T-helper 2 cell (primary cell): ENCODE measurements at places on chromosomes 6 and 20.
A peak's percentile ranks its signal among the peaks of the same experiment; 100 is the strongest.

GRCh38 chr20:48349656-48350055 is 478.1 kb downstream of the PREX1 start:
- no peak for DNase-seq

GRCh38 chr6:30839671-30840070 is 44.6 kb upstream of the DDR1 start:
- DNase-seq: no peak

GRCh38 chr6:74467533-74468215 is 738.2 kb downstream of the COL12A1 start:
- DNase-seq: no peak

DNA sequence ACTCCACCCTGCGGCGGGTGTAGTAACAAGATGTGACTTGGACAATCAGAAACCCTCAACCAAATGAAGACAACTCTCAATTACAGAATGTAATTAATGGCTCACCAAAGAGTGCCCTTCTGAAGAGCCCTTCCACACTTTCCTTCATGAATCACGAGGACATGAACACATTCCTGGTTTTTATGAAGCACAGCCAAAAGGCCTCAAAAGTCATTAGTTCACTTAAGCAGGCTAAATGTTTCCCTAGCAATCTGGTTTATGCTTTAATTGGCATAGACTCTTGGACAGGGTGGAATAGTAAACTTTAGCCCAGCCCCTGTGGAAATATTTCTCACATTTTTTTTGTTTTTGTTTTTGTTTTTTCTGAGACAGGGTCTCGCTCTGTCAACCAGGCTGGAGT is 20.5 kb downstream of the CPNE5 start:
- no peak for DNase-seq

GRCh38 chr20:50883856-50884255 is 47.4 kb downstream of the ADNP start:
- no peak for DNase-seq

GRCh38 chr20:21437816-21438215 is 40.5 kb upstream of the NKX2-4 start:
- no peak for DNase-seq

DNA sequence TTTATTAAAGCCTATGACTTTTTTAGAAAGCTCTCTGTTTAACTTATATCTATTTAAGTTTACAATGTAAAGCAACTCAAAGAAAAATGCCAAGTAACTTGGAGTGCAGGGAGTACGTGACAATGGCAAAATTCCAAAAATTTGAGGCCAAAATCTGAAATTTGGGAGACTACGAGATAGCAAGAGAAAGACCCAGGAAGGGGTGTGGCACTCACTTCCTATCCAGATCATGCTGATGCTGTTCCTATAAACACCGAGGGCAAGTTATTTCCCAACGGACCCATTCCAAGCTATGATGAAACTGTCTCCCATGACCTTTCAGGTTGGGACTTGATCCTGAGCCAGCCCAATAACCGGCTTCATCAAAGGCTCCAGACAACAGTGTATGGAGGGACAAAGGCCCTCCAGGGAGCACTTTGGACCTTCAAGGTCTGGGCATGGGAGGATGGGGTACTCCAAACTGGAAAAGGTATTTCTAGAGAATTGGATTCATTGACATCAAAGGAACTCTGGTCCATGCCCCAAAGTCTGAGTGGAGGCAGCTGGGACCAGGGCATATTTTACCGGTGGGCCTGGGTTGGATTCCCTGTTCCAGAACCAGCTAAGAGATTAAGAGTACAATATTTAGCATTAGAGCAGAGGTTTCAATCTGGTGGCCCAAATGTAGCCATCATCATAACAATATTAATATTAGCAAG is 15.7 kb upstream of the SLC13A3 start:
- no peak for DNase-seq

GRCh38 chr6:5135788-5136376 is 50.7 kb downstream of the PPP1R3G start:
- DNase-seq: peak; percentile 52

- no peak for DNase-seq
Observed at GRCh38 chr6:19632230-19632629, 204.9 kb upstream of the ID4 start.

DNA sequence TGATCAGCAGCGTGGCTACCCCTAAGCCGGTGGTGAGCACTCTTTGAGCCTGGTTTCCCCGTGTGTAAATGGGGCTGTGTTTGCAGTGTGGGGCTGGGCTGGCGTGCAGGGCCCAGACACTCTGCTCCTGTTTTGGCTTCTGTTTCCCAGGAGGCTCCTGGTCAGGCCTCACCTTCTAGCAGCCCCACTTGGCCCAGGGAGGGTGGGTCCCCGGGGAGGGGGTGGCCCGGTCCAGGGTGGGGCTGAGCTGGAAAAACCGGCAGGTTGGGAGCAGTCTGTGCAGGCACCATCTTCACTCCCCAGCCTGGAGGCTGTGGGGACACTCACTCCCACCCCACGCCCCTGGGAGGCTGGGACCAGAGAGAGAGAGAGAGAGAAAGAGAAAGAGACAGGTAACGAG is 25.3 kb downstream of the CEBPB start:
- DNase-seq: no peak

DNA sequence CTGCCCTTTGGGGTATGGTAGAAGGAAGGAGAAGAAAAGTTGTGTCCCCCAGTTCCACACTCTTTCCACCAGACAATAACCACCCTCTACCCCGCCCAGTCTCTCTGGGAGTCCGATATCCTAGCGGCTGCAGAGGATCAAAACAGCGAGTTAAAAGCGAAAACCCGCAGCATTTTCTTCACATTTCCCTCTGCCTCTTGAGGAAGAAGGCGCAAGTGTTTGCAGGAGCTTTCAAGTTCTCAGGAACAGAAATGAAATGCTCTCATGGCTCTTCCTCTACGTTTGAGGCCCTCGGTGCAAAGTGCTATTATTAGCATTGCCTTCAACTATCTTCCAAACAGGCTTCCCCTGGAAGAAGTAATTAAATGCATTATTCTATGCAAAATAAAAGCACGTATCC is 52.2 kb upstream of the CCDC167 start:
- no peak for DNase-seq

- no peak for DNase-seq
Observed at GRCh38 chr6:137191670-137192069, 18.2 kb upstream of the IL22RA2 start.

DNA sequence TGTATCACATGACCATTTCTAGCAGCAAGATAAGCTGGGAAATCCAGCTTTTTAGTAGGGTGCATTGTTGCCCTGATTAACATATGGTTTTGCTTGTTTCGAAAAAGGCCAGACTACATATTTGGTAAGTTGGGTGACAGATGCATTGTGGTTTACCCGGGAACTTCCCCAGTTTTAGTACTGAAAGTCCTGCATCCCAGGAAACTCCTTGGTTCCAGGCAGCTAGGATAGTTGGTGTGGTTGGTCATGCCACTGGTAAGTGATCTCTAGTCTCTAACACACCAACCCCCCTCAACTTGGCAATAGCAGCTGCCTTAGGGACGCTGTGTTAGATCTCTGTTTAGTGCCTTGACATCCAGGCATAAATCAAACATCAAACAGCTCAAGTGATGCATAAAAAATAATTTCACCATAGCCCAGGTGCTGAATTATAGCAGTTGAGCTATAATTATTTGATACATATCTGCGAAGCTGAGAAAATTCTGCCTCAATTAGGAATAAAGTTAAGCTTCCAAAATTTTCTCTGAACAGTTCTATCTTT is 216.5 kb downstream of the TFAP2C start:
- no peak for DNase-seq

- no peak for DNase-seq
Observed at GRCh38 chr6:35248300-35248699, 11.2 kb upstream of the ZNF76 start.

- DNase-seq: no peak
Observed at GRCh38 chr20:57876163-57876562, 166.3 kb upstream of the PMEPA1 start.

GRCh38 chr6:73104921-73105320 is 120.4 kb downstream of the KHDC1L start:
- DNase-seq: no peak

DNA sequence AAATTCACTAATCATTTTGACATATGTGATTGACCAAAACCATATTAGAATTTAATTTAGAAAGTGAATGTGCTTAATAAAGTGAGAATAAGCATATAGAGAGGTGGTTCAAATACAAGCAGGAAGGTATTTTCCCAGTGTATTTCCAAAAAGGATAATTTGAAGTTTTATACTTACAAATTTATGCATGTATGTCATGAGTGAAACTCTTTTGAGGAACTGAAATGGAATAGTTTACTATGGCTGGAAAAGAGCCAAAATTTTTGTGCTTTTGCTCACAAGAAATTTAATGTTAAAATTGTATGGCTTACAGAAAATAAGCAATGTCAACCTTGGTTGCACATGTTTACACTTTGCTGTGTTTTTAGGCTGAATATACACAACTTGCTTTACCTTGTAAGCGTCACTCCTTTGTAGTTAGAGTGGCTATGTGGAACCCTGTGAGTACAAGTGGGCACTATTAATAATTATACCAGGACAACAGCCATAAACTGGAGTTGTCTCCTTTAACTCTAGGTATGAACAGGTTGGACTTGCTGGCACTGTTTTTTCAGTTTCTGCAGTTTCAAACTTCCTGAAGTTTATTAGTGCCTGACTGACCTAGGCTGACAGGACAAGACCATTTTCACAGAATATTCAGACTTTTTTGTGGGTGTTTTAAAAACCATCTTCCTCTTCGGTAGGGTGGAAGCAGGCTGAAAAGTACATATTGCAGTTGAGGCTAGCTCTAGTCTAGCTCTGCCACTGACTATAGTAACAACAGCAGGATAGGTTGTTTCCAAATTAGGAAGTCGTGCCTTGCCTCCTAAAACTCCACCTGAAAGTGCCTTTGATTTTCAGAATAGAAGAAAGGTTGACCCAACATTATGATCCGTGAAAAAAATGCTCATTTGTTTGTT is 6.0 kb downstream of the AFDN start:
- DNase-seq: no peak
